Dorsolateral prefrontal cortex (tissue), 122 donors: ENCODE measurements at places on chromosomes 11 and 22.

DNA sequence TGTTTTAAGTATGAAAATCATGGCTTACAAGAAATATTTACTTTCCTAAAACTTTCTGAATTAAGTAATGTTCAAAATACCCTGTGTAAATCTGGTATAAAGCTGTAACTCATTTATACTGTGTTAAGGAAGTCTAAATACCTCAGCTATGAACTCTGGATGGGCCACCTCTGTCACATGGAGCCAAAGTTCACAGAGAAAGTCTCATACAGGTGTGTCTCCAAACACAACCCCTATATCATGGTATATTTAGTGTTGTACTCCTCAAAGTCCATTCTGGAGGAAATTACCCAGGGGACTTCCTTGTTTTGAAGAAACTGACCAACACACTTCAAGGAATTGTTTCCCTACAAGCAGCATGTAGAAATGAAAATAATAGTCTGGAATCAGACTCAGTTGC is 909.2 kb upstream of the TENM4 start:
- DNase-seq: no peak

DNA sequence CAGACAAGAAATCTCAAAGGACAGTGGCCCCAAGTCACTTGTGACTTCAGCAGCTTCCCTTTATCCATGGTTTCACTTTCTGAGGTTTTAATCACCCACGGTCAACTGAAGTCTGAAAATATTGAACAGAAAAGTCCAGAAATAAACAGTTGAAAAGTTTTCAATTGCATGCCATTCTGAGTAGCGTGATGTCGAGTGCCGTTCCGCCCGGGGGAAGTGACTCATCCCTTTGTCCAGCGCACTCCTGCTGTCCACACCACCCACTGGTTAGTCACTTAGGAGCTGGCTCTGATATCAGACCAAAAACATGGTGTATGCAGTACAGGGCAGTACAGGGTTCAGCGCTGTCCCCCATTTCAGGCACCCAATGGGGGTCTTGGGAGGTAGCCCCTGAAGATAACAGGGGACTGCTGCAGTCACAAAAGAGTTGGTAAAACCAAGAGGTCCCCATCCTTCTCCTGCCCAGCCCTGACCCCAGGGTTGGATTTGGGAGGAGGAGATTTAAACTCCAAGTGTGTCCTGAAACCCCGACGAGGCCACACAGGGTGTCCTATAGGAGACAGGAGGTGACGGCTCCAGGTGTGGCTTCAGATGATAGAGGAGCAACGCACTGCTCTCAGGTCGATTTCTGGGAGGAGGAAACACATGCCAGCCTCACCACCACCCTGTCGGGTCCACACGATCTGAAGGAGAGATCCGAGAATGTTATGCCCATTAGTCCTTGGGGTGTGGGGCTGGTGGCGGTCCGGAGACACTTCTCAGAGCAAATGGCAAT is 390.1 kb downstream of the CTTN start:
- no peak for DNase-seq

DNA sequence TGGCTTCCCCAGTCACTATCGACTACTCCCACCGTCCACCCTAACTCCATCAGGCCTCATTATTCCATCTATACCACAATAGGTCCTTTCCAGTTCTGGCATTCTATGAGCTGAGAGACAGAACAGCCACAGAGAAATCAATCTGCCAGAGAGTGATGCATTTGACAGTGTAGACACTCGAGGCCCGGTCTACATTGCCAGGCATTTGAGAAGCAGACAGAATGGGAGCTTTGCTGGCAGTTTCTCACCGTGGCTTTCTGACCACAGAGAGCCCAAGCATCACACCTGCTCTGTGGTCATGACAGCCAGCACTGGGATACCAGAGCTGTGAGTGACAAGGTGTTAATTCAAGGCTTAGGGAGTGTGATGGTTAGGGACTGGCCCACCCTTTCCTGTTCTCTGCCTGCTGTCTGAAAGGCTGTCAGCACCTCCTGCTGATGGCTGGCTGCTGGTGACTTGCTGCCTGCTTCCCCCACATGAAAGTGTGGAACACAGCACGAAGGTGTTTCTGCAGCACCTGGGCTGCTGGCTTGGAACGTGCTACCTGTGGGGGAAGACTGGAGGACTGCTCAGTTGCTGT is 137.8 kb downstream of the KIRREL3 start:
- DNase-seq: no peak

DNA sequence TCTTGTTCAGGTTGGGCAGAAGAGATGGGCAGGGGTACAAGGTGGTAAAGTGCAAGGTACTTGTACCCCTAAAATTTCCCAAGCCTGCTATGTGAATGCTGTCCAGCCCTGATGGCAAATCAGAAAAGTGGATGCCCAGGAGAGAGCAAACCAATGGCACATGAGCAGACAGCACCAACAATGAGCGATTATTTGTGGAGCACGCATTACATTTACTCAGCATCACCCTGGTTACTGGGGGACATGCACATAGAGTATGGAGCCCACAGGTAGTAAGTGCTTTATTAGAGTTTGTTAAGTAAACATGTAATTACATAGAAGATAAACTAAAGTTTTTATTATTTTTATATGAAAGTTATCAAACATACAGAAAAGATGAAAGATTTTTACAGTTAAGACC is 165.7 kb downstream of the NTM start:
- no peak for DNase-seq

- no peak for DNase-seq
These were observed 8.6 kb downstream of the DNHD1 start for GRCh38 chr11:6505577-6506240.
